ENCODE measurements at places on chromosomes 6 and 20. TPM values are rescaled to one million over a fixed set of nuclear protein-coding genes. Genes with fewer than 3 reads are reported as not detected.
A peak's percentile ranks its signal among the peaks of the same experiment; 100 is the strongest.

Gene CST2
- not detected for total RNA-seq

Gene SLC17A1
- not detected for total RNA-seq

DNA sequence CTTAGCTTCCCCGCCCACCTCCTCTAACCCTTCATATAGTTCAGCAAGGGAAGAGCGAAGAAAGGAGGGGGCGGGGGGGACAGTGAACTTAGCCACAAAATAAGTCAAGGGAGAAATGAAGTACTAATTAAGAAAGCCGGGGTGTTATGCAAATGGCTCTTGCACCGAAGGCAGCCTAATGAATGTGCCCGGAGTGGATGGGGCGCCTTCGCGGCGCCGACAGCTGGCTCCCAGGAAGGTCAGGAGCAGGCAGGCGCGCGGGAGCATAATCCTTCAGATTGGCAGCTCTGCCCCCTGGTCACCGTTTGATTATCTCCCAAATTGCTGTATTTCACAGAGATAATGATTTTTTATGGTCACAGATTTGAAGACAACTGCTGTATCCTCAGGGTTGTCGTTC is 395.1 kb downstream of the TFAP2B start:
- DNase-seq, result no peak

GRCh38 chr6:10140824-10141223 is 274.1 kb downstream of the TFAP2A start:
- no peak for DNase-seq

DNA sequence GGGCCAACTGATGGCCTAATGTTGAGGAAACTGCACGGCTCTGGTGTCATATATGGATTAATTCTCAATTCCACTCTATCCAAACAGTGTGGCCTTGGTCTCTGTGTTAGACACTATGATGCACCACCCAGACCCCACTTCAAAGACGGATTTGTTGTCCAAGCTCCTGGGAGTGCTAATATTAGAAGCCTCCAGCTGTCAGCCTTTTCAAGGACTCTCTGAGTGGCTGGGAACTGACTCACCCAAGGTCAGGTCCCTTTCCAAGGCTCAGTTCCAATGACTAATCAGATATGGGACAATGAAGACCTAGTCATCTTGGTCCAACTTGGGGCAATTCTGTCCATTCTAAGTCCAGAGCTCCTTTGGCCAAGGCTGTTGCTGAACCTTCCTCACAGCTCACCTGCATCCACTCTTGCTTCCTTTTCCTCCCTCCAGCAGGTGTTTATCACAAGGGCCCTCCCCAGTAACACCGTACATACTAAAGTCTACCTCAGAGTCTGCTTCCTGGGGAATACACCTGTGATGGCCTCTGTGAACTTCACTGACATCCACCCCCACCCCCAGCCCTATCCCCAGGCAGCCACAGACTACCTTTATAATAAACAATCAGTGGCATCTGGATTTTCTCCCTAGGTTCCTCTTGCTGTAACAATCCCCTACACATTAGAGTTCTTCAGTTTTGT is 7.2 kb upstream of the IL20RA start:
- no peak for DNase-seq

Gene SAMD3
- total RNA-seq, result 0.73 TPM

DNA sequence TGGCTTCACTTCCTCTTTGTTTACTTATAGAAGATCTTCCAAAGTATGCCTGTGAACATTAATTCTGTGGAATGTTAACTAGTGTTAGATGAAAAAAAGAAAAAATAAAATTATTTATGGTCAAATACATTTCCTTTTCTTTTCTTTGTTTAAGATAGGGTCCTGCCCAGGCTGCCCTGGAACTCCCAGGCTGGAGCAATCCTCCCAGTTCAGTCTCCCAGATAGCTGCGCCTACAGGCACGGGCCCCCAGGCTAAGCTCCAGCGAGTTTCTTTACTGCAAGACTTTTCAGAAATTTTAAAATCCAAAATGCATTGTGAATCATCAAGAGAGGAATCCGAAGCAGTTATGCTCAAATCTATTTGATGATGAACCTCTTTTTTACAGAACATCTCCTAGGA is 39.3 kb upstream of the IL20RA start:
- no peak for DNase-seq

DNA sequence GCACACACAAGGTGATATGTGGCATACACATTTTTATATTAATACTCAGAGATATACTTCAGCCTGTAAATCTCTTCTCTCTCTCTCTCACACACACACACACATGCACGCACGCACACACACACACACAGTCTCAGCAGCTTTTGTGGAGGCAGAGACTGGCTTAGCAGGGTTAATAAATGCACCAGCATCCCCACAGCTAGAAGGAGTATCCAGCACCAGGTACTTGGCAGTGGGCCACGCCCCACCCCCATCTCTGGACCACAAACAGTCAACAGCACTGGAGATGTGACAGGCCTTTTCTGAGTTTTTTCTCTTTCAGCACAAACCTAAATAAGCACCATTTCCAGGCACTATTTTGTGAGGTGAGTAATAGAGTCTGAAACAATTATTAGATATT is 47.3 kb upstream of the LRFN2 start:
- DNase-seq, result no peak

DNA sequence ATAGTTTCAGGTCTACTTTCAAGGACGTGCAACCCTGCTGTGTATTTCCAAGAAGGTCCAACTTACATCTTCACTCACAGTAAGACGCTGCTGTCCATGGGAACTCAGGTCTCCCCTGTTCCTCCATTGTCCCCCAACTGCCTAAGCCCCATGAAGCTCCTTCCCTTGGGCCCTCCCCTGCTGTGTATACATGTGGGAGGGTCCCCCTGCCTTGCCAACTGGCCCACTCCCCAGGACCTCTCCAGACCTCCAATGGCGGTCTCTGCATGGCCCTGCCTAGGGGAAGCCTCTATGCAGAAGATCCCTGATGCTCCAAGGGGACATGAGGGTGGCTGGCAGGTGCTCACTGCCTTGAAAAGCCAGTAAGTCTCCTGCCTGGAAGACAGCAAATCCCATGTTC is 186.7 kb upstream of the CST7 start:
- DNase-seq, result no peak

Gene LTA
- 0.26 TPM for total RNA-seq

DNA sequence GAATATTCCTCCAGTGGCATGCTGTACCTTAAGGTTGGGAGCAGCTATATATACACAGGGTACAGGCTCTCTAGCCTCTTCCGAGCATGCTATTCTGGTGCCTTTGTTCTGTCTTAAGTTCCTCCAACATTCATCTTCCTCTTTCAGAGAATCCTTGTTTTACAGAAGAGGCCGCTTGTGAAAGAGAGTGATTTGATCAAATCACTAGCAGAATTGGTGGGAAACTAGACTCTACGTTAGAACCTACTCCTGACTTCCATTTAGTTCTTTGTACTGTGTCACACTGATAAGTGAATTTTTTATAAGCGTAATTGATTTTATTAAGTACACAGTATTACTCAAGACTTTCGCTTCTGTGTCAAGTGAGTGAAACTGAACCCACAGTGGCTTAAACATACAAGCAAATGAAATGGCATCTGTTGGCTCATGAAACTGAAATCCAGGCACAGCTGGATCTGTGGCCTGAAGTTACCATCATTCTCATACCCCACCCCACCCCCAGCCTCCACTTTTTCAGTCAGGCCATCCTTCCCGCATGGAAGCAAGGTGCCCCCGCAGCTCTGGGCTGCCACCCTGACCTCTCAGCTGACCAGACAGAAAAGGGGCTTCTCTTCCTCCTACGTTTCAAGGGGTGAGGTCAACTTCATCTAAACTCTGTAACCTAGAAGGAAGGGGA is 102.3 kb downstream of the RPP40 start:
- no peak for DNase-seq

DNA sequence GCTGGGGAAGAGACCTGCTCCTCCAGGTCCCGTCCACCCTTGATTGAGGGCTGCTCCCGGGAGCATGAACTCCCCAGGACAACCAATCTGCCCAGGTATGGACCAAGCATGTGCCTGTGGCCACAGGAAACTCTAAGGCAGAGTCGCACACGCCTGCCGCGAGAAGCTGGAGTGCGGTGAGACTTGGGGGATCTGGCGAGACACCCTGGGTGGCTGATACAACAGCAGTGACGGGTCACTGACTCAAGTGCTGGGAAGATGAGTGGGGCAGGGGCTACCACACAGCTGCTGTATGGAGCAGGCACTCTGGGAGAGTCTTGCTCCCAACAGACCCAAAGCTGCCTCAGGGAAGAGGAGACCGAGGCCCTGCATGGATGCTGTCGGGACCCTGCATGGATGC is 40.1 kb downstream of the BFSP1 start:
- no peak for DNase-seq

Gene TLDC2
- not detected for total RNA-seq

Gene SLC26A8
- 0.33 TPM for total RNA-seq

DNA sequence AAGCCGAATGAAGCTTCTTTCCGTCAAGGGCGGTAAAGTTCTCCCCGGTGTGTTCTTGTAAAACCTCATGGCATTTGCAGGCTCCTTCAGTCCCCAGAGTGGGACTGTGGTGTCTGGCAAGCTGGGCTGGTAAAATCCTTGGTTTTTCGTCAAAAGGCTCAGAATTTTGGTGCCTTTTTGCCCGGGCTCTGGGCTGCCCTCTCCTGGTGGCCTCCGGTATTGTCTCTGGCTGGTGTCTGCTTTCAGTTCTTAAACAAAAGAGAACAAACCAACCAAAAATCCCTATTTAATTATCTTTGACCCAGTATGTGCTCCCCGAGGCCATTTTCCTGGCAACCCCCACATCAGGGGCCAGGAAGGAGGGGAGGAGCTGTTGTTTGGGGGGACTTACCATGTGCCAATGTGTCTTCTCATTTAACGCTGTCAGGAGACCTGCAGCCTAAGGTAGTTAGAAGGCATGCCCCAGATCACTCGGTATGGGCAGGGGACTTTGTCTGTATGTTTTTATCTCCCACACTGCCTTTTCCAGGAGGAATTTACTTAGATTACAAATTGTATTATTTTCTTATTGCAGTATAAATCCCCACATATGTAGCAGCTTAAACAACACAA is 11.1 kb downstream of the CDH4 start:
- DNase-seq, result peak; percentile 70

DNA sequence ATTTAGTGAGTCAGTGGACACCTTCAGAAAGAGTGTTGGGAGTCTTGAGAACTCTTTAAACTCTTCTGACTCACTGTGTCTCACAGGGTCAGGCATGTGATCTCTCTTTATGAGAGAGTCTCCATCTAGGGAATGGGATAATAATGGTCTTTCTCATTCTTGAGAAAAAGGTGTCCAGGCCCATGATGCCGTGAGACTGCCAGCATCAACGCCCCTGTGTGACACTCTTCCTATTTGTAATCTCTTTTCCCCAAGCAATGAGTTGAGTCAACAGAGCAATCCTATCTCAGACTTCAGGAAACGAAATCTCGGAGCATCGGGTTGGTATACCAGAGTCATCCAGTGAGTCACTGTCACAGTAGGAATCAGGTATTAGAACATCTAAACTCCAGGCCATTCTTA is 82.3 kb upstream of the BMP2 start:
- no peak for DNase-seq

DNA sequence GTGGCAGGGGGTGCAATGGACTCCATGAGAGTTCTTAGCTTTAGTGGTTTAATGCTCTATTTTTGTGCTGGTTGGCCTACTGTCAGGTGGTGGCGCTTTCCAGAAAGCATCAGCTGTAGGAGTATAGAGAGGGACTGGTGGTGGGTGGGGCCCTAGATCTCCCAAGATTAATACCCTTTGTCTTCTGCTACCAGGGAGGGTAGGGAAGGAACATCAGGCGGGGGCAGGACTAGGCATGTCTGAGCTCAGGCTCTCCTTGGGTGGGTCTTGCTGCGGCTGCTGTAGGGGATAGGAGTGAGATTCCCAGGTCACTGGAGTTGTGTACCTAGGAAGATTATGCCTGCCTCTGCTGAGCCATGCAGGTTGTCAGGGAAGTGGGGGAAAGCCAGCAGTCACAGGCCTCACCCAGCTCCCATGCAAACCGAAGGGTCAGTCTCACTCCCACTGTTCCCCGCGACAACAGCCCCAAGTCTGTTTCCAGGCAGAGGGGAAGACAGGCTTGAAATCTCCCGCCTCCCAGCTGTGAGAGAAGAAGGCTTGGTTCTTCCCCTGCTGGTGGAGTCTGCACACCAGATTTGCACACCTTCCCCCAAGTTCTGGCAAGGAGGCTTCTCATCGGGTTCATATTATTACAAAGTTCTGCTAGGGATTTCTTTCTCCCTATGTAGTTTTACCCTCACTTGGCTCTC is 46.7 kb upstream of the PKIB start:
- no peak for DNase-seq

Gene CYP39A1
- 2.1 TPM for total RNA-seq

Gene GNAS-AS1
- 3.8 TPM for total RNA-seq

Gene KPNA5
- 13.3 TPM for total RNA-seq

DNA sequence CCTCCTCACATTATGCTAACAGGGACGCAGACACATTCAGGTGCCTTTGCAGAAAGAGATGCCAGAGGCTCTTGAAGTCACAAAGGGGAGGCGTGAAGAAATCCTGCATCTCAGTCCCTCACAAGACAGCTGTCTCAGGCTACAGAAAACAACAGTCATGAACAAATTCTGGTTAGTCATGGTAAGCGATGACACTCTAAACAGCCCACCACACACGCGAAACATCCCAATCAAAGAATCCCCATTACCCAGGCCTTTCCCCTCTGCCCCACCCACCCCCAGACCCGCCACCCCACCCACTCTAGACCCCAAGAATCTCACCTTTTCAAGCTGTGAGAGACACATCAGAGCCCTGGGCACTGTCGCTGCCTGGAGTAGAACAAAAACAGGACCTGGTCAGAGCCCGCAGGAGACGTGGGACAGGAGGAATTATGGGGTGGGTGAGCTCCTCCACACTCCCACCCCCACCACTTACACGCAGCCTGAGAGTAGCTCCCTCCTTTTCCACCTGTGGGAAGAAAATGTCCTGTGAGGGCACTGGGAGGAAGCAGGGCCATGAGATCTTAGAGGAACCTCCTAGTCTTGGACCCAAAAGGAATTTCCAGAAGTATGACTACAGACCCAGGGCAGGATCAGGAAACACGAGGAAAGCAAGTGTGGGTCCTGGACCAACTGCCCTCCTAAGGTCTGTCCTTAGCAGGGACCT is 2.7 kb downstream of the HLA-B start:
- no peak for DNase-seq

Gene ARMH2
- total RNA-seq, result not detected

DNA sequence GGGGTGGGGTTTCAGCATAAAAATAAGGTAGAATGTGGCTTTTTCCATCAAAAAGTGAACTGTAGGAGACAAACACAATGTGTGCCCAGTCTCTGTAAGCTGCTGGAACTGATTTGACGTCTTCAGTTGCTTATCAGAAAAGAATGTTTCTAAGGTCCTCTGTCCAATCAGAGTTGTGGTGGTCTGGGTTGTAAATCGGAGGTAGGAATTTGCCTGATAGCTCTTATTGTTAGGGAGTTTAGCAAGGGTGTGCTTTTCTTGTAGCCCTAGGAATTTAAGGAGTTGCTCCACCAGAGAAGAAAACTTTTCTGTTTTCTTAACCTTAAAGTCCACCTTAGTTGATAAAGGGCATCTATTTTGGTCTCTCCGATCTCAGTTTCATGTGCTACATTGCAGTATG is 10.4 kb upstream of the SSTR4 start:
- no peak for DNase-seq

DNA sequence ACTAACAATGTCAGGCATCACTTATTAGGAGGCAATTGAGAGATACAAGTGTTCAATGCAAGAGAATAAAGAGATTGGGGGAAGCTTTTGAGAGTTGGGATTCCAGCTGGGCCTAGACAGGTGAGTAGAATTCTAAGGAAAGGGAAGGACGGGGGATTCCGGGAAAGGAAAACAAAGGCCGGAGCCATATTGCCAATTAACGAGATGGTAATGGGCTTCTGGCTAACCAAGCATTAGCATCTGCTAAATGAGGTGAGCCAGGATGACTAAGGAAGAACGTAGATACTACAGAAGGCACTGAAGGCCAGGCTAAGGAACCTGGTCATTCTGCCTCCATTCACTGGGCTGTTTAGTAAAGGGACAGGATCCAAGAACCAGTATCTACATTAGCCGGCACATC is 10.5 kb downstream of the FYN start:
- DNase-seq, result no peak
